Fibroblast of skin of back (primary cell): ENCODE measurements at places on chromosomes 16 and 17.

DNA sequence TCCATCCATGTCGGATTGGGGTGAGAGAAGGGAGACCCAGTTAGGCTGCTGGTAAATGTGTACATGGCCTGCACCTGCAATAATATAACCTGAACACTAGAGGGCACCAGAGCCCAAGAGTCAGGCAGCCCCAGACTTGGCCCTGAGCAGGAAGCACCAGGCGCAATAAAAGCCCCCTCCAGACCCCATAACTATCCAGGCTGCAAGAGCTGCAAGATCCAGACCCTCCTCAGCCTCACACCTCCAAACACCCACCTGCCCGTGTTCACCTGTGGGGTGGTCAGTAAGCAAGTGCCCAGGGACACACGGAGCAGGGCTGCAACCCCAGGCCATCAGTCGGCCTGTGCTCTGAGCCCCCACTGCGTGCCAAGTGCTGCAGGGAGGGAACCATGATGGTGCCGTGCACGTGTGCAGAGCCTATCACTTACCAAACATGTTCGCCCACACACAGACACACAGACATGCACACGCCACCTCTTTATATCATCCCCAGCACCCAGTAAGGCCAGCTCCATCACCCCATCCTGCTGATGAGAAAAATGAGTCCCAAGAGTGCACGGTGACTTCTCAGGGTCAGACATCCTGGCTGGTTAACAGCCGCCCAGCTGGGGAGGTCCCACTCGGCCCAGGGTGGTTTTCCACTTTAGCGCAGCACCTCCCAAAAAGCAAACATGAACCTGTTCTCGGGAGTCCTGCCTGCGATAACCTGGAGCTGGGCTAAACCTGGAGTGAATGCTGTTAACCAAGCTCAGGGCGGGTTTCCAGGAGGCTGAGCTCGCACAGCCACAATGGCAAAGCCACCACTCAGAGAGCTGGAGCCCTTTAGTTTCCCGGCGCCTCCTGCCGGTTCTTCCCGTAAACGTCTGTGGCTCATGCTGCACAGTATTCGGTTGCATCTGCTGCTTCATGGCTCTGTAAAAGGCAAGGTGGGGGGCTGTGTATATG is 439.8 kb downstream of the SOX9 start:
- peak; percentile 52 for DNase-seq

GRCh38 chr17:64146418-64147109 is 16.6 kb upstream of the ERN1 start:
- peak; percentile 72 for DNase-seq

DNA sequence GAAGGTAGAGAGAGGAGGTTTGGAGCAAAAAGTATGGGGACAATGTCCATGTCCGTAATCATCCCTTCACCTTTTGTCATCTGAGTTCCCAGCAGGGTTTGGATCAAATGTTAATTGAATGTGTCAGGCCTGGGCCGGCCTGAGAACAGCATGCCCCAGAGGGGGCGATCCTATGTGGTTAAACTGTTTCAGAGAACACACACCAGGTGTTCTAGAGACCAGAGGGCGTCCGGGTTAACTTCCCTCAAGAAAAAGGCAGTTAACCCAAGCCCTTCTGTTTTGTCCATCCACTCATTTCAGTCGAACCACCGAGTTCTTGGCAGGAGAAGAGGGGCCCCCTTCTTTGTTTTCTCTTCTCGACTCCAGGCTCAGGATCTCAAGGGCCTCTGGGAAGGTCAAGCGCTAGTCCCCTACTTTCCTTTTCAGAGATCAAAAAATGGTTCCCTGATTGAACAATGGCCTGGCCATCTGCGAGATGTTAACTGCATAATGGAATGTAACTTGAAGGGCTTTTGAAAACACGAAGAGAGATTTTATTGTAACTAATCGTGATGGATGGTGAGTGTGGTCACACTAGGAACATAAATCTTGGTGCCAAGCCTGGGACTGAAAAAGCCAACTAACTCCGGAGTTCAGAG is 142.5 kb downstream of the IRX3 start:
- DNase-seq: no peak

- DNase-seq: no peak
Measured at GRCh38 chr16:29717113-29717512, 28.7 kb downstream of the C16orf54 start.

DNA sequence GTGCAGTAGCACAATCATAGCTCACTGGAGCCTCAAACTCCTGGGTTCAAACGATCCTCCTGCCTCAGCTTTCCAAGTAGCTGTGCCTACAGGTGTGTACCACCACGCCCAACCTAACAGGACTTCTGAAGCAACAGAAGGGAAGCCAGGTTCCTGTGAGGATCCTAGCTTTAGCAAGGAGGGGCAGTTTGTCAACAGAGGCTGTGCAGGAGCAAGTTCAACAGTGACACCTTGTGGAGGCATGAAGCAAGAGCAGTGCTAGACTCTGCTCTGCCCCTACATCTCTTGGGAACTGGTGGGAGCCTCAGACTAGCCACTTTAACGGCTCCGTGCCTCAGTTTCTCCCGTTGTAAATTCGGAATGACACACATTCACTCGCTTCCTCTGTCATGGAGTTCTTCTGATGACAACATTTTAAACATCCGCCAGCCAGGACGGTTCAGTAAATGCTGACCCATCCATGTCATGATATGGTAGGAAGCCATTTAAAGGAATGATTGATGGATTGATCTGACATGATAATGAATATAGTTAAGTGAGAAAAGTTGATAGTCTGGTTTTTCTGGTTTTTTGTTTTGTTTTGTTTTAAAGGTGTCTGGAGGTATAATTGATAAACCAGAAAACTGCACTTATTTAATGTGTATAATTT is 218.7 kb downstream of the MRTFB start:
- DNase-seq: peak; percentile 30

DNA sequence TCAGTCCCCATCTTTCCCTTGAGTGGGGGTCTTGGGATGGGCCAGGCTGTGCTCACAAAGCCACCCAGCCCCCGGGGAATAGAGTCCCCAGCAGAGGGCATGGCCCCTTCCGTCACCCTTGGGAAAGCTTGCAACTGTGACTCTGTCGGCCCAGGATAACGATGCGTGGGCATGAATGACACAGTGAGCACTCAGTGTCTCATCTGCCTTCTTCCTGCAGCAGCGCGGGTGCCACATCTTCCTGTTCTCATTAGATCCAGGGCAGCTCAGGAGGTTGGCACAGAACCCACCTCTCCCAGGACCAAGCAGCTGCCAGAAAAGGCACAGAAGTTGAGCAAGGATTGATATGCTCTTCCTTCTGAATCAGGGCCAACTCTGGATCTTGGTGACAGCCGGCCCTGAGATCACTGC is 84.7 kb downstream of the MRC2 start:
- no peak for DNase-seq

GRCh38 chr16:1403036-1403435 is 11.5 kb downstream of the UNKL start:
- DNase-seq: no peak

GRCh38 chr16:86991679-86992078 is 325.5 kb downstream of the C16orf95 start:
- DNase-seq: peak; percentile 54

DNA sequence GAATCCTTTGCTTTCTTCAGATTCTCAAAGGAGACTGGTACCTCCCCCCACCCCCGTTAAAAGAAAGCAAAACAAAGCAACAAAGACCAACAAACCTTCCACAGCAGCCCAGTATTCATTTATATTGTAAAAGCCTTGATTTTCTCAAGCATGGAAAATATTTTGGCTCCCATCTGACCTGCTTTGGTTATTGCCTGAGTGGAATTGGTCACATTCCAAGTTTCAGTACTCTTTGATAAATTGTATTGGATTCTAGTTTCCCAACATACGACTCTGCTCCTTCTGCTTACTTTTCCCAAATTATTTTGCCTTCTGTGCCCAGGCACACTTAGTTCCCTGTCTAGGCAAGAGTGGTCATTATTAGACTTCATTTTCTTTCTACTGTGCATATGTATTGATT is 1.3 kb downstream of the ABCC11 start:
- no peak for DNase-seq

- DNase-seq: peak; percentile 36
Measured at GRCh38 chr16:82761858-82762257, 135.1 kb downstream of the CDH13 start.

DNA sequence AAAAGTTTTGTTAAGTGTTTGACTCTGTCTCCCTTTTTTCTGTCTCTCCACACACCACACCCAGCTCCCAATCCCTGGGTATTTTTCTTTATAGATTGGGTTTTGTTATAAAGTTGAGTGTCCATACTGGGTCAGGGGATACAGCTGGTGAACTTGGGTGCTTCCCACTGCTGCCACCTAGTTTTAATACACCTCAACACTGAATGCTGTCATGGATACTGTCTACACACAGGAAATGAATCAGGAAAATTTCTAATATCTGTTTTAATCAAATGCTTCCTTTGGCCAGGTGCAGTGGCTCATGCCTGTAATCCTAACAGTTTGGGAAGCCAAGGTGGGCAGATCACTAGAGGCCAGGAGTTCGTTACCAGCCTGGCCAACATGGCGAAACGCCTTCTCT is 5.3 kb upstream of the TAOK1 start:
- no peak for DNase-seq

GRCh38 chr16:84690088-84690819 is 9.5 kb upstream of the USP10 start:
- DNase-seq: no peak

- no peak for DNase-seq
Measured at GRCh38 chr16:70508752-70509151, 14.6 kb downstream of the COG4 start.

GRCh38 chr16:23085949-23086348 is 63.3 kb downstream of the USP31 start:
- no peak for DNase-seq

GRCh38 chr16:62041401-62041800 is 5.2 kb upstream of the CDH8 start:
- peak; percentile 73 for DNase-seq

DNA sequence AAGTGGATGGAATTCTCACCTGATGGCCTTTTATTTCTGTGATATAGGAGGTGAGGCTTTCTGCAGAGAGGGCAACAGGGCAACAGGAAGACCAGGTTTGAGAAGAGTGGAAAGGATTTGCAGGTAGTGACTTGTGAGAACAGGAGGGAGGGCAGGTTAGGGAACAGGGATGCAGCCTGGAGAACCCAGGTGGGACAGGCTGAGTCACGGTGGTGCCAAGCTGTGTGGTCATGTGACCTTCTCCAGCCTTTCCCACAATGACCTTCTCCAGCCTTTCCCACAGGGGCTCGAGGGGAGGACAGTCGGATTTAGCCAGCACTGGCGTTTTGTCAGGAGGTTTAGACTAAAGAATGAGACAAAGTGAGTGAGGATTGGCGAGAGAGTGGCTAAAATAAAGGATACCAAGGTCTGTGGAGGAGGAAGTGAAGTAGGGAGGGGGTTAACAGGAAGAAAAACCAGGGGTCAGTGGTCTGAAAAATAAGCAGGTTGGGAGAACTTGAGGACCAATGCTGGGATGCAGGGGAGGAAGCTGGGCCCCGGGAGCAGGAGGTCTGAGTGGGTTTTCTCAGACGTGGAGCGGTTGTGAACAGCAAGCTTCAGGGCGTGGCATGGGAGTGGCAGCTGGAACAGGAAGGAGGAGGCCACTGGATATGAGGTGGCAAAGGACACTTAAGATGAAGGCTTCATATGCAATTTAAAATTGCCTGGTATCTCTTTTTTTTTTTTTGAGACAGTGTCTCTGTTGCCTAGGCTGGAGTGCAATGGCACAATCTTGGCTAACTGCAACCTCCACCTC is 37.7 kb downstream of the DNAH2 start:
- DNase-seq: no peak

DNA sequence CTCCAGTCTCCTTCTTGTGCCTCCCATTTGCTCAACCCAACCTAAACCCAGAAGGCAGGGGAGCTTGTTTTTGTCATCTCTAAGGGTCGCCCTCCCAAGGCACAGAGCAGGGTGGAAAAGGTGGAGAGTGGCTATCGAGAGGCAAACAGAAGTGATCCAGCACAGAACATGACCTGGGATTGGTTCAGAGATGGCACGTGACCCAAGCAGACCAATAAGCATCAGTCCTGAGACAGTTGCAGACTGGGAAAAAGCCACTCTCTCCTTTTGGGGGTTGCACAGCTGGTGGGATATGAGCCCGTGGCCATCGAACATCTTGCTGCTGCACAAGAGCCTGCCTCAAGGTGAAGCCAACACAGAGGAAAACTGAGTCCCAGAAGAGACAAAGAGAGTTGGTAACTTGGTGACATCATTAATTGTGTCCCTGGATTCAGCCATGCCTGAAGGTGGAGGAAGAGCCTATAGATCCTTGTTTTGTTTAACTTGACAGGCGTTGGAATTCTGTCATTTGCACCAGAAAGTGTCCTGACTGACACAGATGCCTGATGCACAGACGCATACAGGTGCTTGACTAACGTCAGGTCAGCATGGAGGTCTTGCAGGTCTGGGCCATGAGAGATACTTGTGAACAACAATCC is 28.2 kb upstream of the CSNK2A2 start:
- no peak for DNase-seq

- peak; percentile 41 for DNase-seq
Measured at GRCh38 chr17:38815576-38816193, 9.4 kb downstream of the CWC25 start.
